ELF-1 (cell line): ENCODE measurements at places on chromosomes 7 and 10.
A peak's percentile ranks its signal among the peaks of the same experiment; 100 is the strongest.

DNA sequence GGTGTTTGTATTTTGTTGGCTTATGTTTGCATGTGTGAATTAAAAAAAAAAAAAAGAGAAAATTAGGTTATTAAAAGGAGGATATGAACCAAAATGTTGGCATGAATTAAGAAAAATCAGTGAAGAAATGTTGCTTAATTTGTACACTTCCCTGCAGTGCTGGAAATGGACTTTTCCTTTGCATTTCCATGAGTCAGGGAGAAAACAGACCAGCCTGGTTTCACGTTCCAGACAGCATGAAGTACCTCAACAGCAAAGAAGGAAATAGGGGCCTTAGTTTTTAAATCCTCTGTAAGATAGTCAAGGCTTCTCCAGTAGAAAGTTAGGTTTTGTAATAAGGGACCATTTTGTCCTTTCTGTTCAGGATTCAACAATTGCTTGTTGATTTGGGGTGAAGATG is 159.7 kb downstream of the CELF2 start:
- DNase-seq, result no peak

DNA sequence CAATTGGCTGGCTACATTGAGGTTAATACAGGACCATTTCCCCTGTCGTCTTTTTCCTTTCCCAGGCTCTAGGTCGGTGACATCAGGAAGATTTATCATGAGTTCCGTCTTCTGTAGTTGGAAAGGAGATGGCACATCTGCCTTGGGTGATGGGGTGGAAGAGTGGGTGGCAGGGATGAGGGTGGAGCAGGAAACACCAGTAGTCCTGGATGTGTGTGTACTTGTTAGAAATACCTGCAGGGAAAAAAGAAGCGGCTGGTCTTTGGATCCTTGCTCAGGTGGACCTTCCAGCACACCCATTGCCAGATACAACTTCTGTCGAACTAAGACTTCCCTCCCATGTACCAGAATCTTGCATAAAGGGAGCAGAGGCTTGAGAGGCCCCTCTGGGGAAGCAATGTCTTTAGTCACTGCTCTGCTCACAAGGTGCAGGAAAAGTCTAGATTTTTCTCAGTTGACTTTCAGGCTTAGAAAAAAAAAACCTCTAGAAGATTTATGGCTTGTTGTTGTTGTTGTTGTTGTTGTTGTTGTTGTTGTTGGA is 516.8 kb upstream of the GALNT17 start:
- DNase-seq, result no peak

DNA sequence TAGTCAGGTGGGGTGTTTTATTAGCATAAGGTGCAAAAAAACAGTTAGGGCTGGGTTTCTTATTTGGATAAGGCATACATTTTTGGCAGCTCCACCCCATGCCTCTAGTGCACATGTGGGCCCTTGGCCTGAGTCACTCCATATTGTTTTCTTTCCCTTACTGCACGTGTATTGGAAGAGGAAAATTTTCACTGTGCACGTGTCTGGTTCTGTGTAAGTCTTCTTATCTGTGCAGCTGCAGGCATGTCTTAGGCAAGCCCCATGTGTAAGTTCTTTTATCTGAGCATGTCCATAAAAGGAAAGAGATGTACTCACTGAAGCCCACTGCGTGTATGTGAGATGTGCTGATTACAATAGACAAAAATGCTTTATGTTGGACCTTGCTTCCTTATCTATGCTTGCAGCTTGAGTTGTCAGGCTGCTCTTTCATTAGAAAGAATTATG is 540.3 kb upstream of the IGFBP3 start:
- DNase-seq, result no peak

- no peak for DNase-seq
Measured at GRCh38 chr7:261341-262250, 28.4 kb upstream of the FOXL3 start.

DNA sequence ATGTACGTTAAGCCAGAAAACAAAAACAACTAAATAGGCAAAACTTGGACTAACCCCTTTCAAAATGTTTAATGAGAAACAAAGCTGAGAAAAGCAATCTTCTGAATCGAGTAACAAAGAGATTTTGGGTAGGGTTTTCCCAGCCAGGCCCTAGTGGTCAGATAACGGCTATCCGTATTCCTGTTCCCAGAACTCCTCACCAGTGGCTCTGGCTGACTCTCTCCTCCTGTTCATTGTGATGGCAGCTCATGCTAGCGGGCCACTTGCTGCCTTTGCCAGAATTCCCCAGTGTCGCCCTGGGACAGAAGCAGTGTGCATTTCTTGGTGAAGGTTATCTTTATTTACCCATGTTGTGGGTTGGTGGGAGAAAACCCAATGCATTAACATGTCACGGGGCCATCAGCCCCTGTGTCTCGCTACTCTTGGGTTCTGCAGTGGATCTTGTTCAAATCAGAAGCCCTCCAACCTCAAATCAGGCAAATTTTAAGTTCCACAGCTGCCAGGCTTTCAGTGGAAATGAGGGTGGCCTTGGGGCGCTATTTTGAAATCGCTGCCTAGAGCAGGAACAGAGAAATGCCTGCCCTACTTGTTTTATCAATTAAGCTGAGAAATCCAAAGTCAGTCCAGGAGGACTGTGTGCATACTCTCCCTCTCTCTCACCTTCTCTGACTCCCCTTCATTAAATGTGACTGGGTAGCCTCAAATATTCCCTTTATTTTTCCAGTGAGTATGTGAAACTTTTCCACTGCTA is 164.5 kb upstream of the NPVF start:
- DNase-seq, result peak; percentile 38

DNA sequence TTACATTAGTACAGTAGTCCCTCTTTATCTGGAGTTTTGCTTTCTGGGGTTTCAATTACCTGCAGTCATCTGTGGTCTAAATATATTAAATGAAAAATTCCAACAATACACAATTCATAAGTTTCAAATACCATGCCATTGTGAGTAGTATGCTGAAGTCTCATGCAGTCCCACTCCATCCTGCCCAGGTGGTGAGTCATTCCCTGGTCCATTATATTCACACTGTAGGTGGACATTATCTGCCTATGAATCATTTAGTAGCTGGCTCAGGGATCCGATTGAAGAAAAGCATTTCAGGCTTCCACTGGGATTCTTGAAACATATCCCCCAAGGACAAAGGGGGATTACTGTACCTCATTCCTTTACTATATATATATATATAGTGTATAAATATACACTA is 298.2 kb upstream of the GALNT17 start:
- no peak for DNase-seq

DNA sequence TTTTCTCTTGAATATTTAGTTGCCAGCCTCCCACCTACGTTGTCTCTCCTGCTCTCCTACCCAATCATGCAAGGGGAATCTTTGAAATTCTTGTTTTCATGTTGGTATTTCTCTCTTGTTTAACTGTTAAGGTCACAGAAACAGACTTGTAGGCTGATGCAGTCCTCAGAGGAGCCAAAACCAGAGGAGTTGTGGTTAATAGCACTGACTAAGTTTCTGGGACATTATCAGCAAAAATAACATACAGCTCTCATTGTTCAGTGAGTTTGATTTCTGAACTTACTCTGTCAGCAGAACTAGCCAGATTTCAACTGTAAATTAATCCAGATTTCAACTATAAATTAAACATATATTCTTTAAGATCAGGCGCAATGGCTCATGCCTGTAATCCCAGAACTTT is 11.1 kb upstream of the CUL1 start:
- DNase-seq, result no peak

GRCh38 chr7:151273651-151274390 is 25.3 kb upstream of the SMARCD3 start:
- no peak for DNase-seq

DNA sequence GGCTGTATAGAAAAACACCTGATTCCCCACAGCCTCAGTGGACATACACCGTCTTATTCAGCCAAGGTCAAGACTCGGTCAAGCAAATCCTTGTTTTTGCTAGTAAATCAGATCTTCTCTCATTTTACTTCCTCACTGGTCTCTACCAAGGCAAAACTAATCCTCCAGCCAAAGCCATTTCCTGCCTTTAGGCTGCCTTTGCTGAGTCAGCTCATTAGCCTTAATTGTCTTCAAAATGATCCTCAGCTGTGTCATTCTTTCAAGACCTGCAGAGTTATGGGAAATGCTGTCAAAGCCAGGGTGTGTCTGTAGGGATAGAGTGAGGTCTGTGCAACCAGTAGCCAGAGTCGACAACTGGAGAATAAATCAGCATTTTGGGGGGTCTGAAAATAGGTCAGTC is 107.2 kb upstream of the FAM180A start:
- peak; percentile 27 for DNase-seq

GRCh38 chr10:24519950-24520349 is 203.7 kb downstream of the ARHGAP21 start:
- peak; percentile 40 for DNase-seq

DNA sequence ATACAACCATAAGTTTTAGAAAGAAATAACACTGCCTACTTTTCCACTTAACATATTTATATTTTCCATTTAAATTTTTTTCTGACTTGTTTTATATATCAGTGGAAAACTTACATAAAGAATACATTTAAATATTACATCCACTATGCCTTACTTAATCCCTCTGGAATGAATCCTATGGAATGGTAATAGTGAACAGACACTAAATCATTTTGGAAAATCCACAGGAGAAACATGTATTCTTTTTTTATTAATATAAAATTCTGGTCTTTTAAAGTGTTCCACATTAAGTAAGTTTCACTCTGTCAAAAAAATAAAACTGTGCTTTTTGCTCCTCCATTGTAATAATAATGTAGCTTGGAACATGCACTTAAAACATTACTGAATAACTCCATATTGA is 236.8 kb upstream of the LRRN3 start:
- no peak for DNase-seq

- peak; percentile 76 for DNase-seq
Measured at GRCh38 chr7:134458341-134458805, 527 bp downstream of the AKR1B1 start.

DNA sequence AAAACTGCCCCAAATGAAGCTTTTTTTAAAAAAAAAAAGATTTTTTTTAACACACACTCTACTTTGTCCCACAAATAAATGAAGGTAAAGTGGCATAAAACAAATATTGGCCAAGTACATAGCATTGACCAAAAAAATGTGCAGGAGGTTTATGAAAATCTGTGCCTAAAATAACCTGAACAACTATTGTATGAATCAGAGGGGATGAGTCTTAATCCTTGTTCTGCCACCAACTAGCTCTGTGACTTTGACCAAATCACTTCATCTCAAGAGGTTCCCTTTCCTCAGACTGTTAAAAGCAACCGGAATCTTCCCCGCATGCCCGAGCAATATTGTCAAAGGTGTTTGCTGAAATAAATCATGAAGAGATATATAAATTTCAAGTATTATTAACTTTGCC is 150.4 kb upstream of the NEBL start:
- DNase-seq, result no peak

GRCh38 chr7:80960244-80960795 is 41.5 kb upstream of the SEMA3C start:
- DNase-seq, result no peak

DNA sequence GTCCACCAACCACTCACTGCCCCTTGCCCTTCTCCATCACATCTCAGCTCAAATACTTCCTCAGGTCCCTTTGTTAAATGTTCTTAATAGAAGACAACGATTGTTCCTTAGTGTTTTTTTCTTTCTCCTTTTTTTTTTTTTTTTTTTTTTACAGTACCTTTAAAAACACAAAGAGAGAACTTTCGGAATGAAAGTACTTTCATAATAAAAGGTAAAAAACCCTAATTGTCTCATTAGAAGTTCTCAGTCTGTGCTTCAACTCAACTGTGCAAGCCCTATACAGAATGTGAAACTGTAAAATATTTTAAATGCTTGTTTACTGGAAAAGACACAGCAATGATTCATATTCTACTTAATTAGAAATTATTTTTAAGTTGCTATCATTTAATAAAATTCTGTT is 29.4 kb downstream of the TSPAN12 start:
- no peak for DNase-seq

- DNase-seq, result no peak
Measured at GRCh38 chr7:19560111-19560883, 148.5 kb downstream of the POLR1F start.

GRCh38 chr10:89080660-89081059 is 90.1 kb downstream of the FAS start:
- DNase-seq, result no peak

DNA sequence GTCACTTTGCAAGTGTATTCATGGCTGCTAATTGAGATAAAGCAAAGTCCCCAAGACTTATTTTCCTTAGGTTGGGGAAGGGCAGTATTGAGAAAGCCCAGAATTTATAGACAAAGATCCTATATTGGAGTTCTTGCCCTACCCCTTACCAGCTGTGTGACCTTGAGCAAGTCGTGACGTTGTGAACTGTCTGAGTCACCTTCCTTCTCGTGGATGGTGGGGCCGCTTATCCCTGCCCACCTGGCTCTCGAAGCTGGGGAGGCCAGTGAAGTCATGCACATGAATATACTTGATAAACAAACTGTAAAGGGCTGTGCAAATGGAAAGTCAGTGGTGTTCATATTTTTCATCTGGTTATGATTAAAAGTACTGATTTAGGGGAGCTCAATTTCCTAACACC is 127.4 kb downstream of the TACC2 start:
- DNase-seq, result no peak

DNA sequence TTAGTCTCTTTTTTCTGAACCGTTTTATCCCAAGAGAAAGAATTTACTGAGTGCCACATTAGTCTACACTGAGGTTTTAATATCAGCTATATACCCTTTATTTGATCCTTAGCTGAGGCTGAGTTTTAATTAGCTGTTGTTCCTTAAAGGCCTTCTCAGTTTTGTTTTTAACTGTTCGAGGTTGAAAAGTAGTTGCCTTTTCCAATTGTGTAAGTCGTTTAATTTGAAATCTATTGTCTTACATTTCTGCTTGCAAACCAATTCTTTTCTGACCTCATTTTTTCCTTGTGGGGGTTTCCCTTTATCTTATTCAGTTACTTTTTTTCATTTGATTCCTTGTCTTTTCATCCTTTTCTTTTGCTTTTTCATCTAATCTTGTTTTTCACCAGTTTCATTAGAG is 30.8 kb downstream of the UMAD1 start:
- no peak for DNase-seq

GRCh38 chr7:140898786-140899536 is 25.8 kb downstream of the BRAF start:
- DNase-seq, result no peak

DNA sequence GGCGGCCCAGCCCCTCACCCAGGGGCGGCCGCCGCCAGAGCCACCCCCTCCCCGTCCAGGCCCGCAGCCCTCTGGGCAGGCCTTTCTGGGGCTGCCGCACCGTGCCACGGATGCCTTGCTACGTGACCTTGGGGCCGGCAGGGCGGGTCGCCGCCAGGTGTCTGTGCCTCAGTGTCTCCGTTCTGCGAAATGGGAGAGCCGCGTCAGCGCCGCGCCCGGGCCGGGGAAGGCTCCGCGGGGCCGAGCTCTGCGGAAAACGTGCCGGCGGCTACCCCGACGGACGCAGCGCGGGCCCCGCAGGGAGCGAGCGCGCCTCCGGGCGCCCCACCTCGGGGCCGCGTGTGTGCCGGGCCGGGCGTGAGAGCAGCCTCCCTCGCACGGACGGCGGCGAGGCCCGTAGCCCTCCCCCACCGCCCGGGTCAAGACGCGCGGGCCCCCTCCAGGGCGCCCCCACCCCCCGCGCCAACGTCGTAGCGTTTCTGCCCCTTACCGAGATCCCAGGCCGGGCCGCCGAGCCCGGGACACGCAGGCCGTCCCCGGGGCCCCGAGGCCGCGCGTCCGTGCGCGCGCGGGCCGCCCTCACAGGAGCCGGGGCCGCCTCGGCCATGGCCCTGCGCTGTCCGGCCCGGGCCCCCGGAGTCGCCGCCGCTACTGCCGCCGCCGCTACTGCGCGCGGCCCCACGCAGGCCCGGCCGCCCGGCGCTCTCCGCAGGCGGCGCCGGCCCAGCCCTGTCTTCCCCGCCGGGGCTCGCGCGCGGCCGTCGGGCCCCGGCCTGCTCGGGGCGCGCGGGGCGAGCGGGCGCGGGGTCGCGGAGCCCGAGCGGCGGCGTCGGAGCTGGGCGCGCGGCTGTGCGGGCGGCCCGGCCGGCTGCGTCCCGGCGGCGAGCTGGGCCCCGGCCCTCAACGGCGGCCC is 1.1 kb downstream of the ZNF777 start:
- no peak for DNase-seq
